Breast epithelium (tissue), 4 donors: ENCODE measurements at places on chromosomes 2 and 18. TPM values are rescaled to one million over a fixed set of nuclear protein-coding genes. Genes with fewer than 3 reads are reported as not detected.

The GCKR gene
- 1.8 TPM for total RNA-seq

DNA sequence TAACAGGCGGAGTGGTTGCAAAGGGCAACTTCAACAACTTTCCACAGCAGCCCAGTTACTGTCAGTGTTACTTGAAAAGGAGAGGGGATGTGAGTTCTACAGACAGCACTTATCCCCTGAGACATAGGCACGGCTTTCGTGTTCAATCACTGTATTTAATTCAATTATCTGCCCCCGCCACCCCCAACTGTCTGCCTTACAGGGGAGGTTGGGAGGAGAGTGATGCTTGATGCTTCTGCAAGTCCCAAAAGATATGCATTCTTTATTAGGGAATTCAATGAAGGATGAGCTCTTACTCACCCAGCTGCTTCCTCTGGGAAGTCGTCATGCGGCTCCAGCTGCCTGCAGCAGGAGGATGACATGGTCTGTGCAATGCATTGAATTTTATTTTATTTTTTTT, 639.9 kb downstream of the DCC start:
- H3K27ac ChIP-seq = no peak overlapping the region
- H3K27me3 ChIP-seq = no peaks in the 10 kb centered on the region
- H3K4me1 ChIP-seq = no peaks in the 10 kb centered on the region
- DNase-seq = no peak

DNA sequence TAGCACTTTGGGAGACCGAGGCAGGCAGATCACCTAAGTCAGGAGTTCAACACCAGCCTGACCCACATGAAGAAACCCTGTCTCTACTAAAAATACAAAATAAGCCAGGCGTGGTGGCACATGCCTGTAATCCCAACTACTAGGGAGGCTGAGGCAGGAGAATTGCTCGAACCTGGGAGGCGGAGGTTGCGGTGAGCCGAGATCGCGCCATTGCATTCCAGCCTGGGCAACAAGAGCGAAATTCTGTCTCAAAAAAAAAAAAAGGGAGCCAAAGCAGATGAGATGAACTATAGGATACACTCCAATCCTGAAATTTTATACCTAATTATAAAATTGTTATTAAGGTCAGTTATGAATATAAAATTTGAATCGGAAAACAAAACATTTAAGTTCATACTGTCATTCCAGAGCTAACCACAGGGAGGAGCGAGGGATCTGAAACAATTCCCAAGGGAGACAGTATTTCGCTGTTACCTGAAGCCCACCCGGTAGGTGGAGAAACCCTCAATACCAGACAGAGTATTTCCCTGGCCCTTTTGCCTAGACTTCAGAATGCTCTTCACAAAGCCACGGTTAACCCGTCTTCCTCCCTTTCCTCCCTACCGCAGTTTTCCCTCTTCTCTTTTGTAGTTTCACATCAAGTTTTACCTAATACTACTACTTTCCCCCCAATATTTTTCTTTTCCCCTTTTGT, 1.4 kb downstream of the PPM1G start:
- no peaks in the 10 kb centered on the region for H3K36me3 ChIP-seq
- peak overlapping the region; percentile 96 for H3K4me3 ChIP-seq
- DNase-seq = no peak
- no peak overlapping the region for H3K27ac ChIP-seq

The CYP27A1 gene
- total RNA-seq = 65.0 TPM

GRCh38 chr18:47831351-47831750, 99.1 kb downstream of the SMAD2 start:
- H3K4me3 ChIP-seq = no peak overlapping the region
- no peak for DNase-seq
- no peak overlapping the region for H3K27ac ChIP-seq
- no peaks in the 10 kb centered on the region for H3K27me3 ChIP-seq
- no peaks in the 10 kb centered on the region for H3K4me1 ChIP-seq

- no peak overlapping the region for H3K4me3 ChIP-seq
- H3K27ac ChIP-seq = no peak overlapping the region
- peaks cover 3% of the 10 kb centered on the region for H3K27me3 ChIP-seq
- H3K4me1 ChIP-seq = no peaks in the 10 kb centered on the region
- DNase-seq = no peak
- no peaks in the 10 kb centered on the region for H3K36me3 ChIP-seq
These were observed 691.9 kb upstream of the TMEFF2 start for GRCh38 chr2:192886636-192887035.

The CCDC74B gene
- total RNA-seq = 16.1 TPM

The SERPINB10 gene
- not detected for total RNA-seq

DNA sequence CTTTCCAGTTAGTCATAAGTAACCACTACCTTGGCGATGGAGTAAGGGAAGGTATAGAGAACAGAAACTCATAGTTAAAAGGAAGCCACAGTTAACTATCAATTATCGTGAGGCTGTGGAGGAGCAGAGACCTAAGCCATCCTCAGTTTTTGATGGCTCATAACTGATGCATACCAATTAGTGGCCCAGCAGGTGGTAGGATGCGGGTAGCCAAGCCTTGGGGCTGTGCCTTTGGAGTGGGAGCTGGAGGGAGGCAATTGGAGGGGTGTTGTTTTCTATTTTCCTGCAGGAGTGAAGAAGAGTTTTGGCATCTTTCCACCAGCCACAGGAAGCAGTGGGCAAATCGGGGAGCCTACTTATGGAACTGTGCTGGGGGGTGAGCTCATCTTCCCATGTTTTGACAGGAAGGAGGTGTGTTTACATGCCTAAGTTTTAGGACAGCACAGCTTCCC, 194.8 kb downstream of the TPGS2 start:
- H3K4me3 ChIP-seq = no peak overlapping the region
- H3K4me1 ChIP-seq = no peaks in the 10 kb centered on the region
- DNase-seq = no peak
- H3K36me3 ChIP-seq = no peaks in the 10 kb centered on the region
- peak overlapping the region; percentile 30 for H3K27ac ChIP-seq
- no peaks in the 10 kb centered on the region for H3K27me3 ChIP-seq

- H3K4me1 ChIP-seq = peaks cover 18% of the 10 kb centered on the region
- H3K27ac ChIP-seq = peak overlapping the region; percentile 91
- H3K4me3 ChIP-seq = peak overlapping the region; percentile 52
- no peak for DNase-seq
- no peaks in the 10 kb centered on the region for H3K27me3 ChIP-seq
These were observed 6.1 kb downstream of the CTDSP1 start for GRCh38 chr2:218405746-218406208.

DNA sequence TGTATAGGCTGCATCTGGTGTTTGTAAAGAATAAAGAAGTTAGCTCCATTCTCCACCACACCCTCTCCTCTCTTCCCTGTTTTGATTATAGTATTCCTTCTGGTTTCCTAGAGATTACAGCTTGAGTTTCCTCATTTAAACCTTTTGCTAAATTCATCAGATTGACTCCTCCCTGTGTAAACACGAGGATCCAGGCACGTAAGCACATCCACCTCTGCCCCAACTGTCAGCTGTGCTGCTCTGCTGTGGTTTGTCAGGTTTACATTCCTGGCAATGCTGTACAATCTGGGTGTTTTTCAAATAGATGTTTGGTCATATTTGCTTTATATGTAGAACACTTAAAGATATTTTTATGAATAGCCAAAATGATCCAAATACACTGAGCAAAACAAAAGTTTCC, 302.8 kb downstream of the PTGR3 start:
- H3K4me3 ChIP-seq = no peak overlapping the region
- no peak overlapping the region for H3K27ac ChIP-seq
- H3K36me3 ChIP-seq = no peaks in the 10 kb centered on the region
- H3K4me1 ChIP-seq = no peaks in the 10 kb centered on the region

DNA sequence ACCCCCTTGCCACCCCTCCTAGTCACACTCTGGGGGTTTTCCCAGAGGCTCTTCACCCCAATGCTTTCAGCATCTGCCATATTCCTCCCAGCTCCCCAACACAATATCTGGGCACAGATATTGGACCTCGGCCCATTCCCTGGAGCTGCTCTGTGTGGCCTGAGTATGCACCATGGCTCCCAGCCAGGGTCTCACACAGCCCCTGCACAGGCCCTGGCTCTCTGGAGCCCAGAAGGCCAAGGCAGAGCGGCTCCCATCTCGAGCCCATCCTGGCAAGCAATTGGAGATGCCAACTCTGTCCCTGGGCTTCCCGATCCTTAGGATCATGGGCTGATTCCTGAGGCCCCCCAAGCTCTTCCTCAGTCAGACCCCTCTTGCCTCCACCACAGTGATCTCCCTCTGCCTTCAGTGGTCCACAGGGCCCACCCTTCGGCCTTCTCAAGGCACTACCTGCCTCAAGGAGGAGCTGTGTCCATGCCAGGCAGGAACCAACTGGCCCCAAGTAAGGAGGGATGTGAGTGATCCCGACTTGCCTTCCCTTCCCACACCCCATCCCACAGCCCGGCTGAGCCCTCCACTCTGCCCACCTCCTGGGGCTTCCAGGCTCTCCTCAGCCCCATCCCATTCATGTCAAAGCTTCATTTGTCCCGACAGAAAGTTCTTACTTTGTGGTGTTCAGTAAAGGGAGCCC, 62.7 kb downstream of the ADD2 start:
- no peak overlapping the region for H3K27ac ChIP-seq
- no peaks in the 10 kb centered on the region for H3K4me1 ChIP-seq
- no peaks in the 10 kb centered on the region for H3K27me3 ChIP-seq
- H3K4me3 ChIP-seq = no peak overlapping the region

The VWA3B gene
- total RNA-seq = not detected

The CLIP4 gene
- 76.8 TPM for total RNA-seq

GRCh38 chr2:113157118-113157896, 16.5 kb upstream of the PSD4 start:
- DNase-seq = peak; percentile 81
- H3K36me3 ChIP-seq = no peaks in the 10 kb centered on the region
- peak overlapping the region; percentile 93 for H3K27ac ChIP-seq
- peak overlapping the region; percentile 26 for H3K4me3 ChIP-seq

The SLC20A1 gene
- total RNA-seq = 42.6 TPM

DNA sequence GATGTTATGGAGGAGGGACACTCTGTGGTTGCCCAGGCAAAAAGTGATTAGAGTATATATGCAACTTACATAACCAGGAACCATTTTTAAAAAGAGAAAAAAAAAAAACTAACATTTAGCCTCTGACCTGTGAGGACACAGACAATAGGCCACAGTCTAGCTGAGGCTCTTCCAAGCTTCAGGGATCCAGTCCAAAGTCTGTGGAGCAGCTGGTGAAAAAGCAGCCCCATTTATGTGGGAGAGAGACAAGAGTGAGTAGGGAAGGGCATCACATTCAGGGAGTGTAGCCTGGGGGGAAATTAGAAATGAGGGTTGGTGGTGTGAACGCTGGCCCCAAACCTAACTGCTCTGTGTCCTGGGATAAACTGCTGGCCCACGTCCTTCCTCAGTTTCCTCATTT, 122.8 kb downstream of the MYO5B start:
- no peak for DNase-seq
- H3K27ac ChIP-seq = no peak overlapping the region
- no peak overlapping the region for H3K4me3 ChIP-seq
- H3K27me3 ChIP-seq = no peaks in the 10 kb centered on the region
- H3K36me3 ChIP-seq = no peaks in the 10 kb centered on the region

DNA sequence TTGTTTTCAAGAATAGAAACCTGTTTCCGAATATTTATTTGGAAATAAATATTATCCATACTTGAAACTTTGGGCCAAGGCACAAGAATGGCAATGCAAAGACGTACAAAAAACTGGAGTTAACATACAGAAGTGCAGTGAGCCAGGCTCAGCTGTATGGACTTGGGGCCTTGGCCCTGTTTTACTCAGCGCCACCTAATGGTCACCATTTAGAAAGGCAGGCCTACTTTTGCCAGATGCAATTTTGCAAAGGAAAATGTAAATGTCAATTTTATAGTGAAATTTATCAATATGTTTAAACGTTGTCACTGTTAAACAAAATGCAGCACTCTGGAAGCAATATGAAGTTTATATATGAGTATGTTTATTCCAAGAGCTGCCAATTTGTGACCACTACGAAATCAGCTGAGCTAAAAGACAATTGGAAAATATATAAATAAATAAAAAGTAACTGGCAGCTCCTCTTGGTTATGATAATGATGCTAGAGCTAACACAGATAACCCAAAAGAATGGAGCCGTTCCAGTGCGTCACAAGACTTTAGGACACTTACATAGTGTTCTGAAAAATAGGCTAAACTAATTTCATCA, 155.0 kb downstream of the ARHGAP15 start:
- DNase-seq = no peak
- H3K27me3 ChIP-seq = no peaks in the 10 kb centered on the region
- no peaks in the 10 kb centered on the region for H3K36me3 ChIP-seq

The PROM2 gene
- total RNA-seq = 48.8 TPM

- H3K4me1 ChIP-seq = no peaks in the 10 kb centered on the region
- H3K36me3 ChIP-seq = no peaks in the 10 kb centered on the region
- no peak overlapping the region for H3K27ac ChIP-seq
- no peak for DNase-seq
These were observed 24.0 kb upstream of the DSEL start for GRCh38 chr18:67540559-67540958.

The SGPP2 gene
- total RNA-seq = 8.8 TPM

The CCDC150 gene
- total RNA-seq = 3.8 TPM

GRCh38 chr2:174078275-174078674, 113.1 kb upstream of the SP3 start:
- H3K4me3 ChIP-seq = no peak overlapping the region
- no peak for DNase-seq
- no peaks in the 10 kb centered on the region for H3K4me1 ChIP-seq
- no peaks in the 10 kb centered on the region for H3K36me3 ChIP-seq

The DNAH7 gene
- 1.3 TPM for total RNA-seq

The SPHKAP gene
- total RNA-seq = not detected

GRCh38 chr2:20584045-20584398, 66.9 kb downstream of the HS1BP3 start:
- no peaks in the 10 kb centered on the region for H3K36me3 ChIP-seq
- H3K27me3 ChIP-seq = no peaks in the 10 kb centered on the region
- peaks cover 6% of the 10 kb centered on the region for H3K4me1 ChIP-seq
- no peak overlapping the region for H3K4me3 ChIP-seq
- no peak for DNase-seq
- H3K27ac ChIP-seq = peak overlapping the region; percentile 86

The ERFE gene
- not detected for total RNA-seq

GRCh38 chr2:40416486-40416885, 35.4 kb downstream of the SLC8A1 start:
- no peak overlapping the region for H3K4me3 ChIP-seq
- DNase-seq = no peak
- H3K4me1 ChIP-seq = no peaks in the 10 kb centered on the region
- H3K27ac ChIP-seq = no peak overlapping the region

DNA sequence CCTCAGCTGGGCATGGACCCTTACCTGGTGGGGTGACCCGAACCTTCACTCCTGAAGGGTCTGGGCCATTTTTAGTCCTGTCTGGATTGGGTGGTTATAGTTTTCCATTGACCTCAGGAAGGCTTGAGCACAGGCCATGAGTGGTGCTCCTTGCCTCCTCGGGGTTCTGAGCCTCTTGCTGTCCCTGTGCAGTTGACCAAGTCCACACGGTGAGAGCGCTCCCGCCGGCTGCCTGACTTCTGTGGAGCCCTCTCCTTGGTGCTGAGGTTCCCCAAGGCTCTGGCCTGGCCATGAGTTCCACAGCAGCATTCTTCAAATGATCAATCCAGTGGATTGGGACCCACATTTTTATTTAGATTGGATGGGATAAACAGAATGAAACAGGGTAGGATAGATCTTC, 159.5 kb downstream of the SEPTIN10 start:
- H3K27ac ChIP-seq = no peak overlapping the region
- no peaks in the 10 kb centered on the region for H3K4me1 ChIP-seq
- H3K27me3 ChIP-seq = no peaks in the 10 kb centered on the region
- no peaks in the 10 kb centered on the region for H3K36me3 ChIP-seq

The FMNL2 gene
- 36.1 TPM for total RNA-seq
